ENCODE measurements at places on chromosomes 4 and X.

GRCh38 chrX:13491061-13491460 lies 78.3 kb upstream of the EGFL6 start:
- DNase-seq = no peak

- DNase-seq = no peak
These were observed 118.5 kb upstream of the VCX2 start for GRCh38 chrX:8289523-8289922.

- no peak for DNase-seq
These were observed 193.5 kb downstream of the MAD2L1 start for GRCh38 chr4:119873132-119873531.

DNA sequence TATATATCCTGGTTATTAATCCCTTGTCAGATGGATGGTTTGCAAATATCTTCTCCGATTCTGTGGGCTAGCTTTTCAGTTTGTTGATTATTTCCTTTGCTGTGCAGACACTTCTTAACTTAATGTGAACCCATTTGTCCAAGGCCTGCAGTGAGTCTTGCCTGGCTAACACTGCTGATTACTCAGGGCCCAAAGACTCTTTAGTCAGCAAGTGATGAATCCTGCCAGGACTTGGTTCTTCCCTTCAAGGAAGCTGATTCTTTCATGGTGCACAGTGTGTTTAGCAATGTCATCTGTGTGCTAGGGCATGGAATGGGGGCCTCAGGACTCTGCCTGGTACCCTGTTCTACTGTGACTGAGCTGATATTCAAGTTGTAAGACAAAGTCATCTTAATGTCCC lies 81.8 kb upstream of the TEX13A start:
- DNase-seq = no peak

- no peak for DNase-seq
These were observed 127.9 kb downstream of the TACR3 start for GRCh38 chr4:103591841-103592240.

DNA sequence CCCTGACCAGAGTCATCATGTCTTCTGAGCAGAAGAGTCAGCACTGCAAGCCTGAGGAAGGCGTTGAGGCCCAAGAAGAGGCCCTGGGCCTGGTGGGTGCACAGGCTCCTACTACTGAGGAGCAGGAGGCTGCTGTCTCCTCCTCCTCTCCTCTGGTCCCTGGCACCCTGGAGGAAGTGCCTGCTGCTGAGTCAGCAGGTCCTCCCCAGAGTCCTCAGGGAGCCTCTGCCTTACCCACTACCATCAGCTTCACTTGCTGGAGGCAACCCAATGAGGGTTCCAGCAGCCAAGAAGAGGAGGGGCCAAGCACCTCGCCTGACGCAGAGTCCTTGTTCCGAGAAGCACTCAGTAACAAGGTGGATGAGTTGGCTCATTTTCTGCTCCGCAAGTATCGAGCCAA lies 11.0 kb downstream of the MAGEA4 start:
- no peak for DNase-seq

DNA sequence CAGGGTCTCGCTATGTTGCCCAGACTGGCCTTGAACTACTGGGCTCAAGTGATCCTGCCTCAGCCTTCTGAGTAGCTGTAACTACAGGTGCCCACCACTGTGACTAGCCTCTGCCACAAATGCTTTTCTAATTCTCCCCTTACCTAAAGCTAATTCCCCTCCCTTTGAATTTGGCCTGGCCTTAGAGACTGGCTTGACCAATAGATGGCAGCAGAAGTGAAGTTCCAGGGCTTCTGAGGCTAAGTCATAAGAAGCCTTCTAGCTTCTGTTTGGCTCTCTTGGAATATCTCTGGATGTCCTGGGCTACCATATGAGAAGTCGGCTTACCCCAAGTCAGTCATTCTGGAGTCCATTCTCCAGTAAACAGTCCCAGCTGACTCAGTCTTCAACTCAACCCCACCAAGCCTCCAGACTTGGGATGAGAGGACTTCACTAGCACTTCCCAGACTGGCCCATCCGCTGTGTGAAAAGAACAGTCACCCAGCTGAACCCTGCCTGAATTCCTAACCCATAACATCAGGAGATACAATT lies 61.0 kb downstream of the HPRT1 start:
- peak; percentile 63 for DNase-seq

GRCh38 chrX:19956306-19956705 lies 34.6 kb downstream of the BCLAF3 start:
- no peak for DNase-seq

- no peak for DNase-seq
These were observed 73.1 kb downstream of the AREG start for GRCh38 chr4:74517996-74518395.

- no peak for DNase-seq
These were observed 6.8 kb upstream of the VSIG4 start for GRCh38 chrX:66046612-66047235.

DNA sequence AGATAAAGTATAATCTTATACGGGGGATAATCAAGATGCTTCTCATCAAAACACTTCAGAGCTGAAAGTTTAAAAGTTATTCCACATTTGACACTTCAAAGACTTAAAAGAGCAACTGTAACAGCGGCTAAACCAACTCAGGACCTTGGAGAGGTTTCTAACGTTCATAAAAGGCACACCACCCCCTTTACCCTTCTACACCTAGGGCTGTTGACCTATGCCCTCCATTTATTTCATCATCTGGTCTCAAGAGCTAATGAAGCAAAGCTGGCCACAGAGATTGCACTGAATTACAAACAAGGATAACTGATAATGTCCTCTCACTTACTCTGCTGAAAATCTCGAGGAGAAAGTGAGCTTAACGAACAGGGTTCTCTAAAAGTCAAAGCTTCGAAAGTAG lies 1.1 kb upstream of the RPS6KA6 start:
- peak; percentile 0 for DNase-seq

GRCh38 chr4:48270951-48271473 lies 1.4 kb upstream of the TEC start:
- no peak for DNase-seq

- no peak for DNase-seq
These were observed 329.2 kb upstream of the EPHA5 start for GRCh38 chr4:65999518-65999871.

GRCh38 chr4:52982255-52982945 lies 120.3 kb downstream of the RASL11B start:
- DNase-seq = peak; percentile 89

- no peak for DNase-seq
These were observed 26.6 kb downstream of the PIGG start for GRCh38 chr4:525660-526059.

DNA sequence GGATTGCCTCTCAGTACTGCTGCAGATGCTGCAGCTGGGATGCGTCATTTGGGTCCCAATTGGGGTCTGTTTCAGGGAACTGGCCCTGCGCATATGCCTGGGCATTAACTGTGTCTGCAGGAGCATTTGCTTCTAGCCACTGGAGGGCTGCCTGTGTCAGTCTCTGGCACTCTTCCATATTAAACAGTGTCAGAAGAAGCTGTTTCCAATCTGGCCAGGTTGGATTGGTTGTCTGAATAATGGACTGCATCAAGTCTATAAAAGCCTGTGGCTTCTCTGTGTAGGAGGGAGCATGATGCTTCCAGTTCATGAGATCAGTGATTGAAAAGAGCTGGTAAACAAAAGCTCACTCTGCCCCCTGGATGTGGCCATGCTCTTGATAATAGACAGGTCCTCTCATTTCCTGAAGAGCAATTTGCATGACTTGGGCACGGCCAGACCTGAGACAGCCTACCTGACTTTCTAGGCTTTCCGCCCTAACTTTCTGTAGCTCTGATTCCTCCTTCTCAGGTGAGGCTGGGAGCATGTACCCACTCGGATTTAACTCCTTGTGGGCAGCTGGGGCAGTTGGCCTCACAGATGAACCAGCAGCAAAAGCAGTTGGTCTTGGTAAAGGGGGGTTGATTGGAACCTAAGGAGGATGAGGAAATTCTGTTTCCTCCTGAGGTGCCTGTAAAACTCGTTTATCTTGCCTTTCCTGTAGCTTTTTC lies 29.2 kb downstream of the SULT1E1 start:
- DNase-seq = no peak

DNA sequence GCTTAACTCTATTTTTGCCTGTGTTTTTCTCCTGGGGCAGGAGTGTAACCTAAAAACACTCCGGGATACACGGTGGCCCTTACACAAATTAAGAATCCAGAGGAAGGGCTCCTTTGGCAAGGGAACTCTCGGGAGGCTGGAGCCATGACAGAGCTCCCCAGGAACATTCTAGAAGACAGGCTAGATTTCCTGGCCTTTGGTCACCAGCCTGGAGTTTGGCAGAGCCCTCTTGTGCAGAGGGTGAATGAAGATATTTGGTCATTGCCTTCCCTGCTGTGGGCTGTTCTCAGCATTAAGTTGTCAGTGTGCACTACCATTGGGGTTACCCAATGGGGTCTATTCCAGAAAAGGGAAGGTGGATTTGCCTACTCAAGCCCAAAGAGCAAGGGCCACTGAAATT lies 53.8 kb upstream of the LNX1 start:
- DNase-seq = no peak

GRCh38 chr4:134668237-134668636 lies 466.6 kb upstream of the PABPC4L start:
- DNase-seq = no peak

- DNase-seq = no peak
These were observed 543.8 kb upstream of the CPEB2 start for GRCh38 chr4:14458463-14458862.

GRCh38 chrX:45261005-45261404 lies 60.3 kb upstream of the DIPK2B start:
- DNase-seq = no peak

DNA sequence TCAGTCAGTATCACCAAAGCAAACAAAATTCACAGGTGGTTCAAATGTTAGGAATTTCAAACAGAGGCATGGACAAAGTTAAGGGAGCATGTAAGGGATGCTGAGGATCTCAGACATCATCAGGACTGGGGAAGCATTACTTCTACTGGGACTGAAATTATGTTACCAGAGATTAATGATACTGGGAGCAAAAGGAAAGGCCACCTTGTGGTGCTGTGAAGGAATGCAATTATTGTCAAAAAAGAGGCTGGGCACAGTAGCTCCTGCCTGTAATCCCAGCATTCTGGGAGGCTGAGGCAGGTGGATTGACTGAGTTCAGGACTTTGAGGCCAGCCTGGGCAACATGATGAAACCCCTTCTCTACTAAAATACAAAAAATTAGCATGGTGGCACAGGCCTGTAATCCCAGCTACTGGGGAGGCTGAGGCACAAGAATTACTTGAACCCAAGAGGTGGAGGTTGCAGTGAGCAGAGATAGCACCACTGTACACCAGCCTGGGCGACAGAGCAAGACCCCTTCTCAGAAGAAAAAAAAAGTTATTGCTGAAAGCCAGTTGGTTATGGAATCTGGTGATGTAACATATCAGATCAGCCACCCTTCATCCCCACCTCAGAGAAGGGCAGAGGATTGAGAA lies 954.3 kb downstream of the PCDH7 start:
- DNase-seq = no peak

DNA sequence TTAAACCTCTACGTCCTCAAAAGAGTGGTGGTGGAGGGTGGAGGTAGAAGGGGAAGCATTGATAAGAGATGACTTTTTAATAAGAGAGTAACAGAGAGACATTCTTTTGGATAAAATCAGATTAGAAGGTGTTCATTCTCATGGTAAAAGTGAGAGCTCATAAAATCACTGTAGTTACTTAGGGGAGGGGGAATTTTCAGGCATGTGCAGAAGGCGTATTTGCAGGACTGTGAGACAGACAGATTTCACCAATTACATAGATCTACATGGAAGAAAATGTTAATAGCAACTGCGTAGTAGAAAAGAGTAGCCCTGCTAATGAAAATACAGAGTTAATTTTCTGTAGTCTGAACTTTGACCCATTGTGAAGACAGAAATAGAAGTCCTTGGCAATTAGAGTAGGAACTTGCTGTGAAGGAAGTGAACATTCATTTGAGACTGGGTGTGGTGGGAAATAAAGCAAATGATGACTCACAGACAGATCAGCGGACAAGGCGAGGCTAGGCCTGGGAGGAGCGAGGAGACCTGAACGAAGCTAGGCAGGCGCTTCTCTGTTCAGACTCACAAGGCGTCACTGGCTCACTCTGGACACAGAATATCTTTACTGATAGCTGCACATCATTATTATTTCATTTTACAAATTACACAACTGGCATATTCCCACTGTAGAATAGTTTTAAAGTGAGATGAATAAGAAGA lies 57.2 kb upstream of the FAM9C start:
- DNase-seq = peak; percentile 51

- no peak for DNase-seq
These were observed 3.1 kb downstream of the SRPX2 start for GRCh38 chrX:100647095-100647494.

DNA sequence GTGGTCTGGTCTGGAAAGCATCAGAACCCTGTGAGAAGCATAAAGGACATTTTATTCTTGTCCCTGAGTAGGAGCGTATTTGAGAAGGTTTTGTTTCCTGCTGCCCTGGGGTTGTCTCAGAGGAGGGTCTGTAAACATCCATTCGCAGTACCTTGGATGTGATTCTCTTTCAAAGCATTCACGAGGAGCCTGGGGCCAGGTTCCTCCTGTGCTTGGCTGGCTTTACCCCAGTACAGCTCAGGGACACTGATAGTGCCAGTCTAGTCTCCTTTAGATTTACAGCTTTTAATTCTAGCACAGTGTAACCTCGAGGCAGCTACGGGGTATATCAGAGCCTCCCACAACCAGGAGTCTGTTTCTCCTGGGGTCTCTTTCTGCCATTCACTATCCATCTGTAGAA lies 2.7 kb downstream of the CLRN2 start:
- DNase-seq = peak; percentile 27

DNA sequence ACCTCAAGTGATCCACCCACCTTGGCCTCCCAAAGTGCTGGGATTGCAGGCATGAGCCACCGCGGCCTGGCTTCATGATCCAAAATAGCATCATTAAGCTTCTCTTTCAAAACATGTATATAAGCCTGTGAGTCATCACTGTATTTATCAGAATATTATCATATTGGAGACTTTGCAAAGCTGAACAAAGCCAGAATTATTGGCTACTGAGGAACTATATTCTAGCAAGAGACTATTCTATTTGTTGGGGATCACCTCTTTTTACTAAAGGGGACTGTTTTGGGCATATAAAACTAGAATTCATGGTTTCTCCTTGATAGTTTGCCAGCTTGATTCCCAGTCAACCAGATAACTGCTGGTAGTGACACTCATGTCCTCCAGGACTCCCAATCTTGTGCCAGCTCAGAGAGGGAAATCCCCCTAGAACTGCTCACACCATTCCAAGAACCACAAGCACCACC lies 40.1 kb downstream of the TET2 start:
- DNase-seq = no peak

DNA sequence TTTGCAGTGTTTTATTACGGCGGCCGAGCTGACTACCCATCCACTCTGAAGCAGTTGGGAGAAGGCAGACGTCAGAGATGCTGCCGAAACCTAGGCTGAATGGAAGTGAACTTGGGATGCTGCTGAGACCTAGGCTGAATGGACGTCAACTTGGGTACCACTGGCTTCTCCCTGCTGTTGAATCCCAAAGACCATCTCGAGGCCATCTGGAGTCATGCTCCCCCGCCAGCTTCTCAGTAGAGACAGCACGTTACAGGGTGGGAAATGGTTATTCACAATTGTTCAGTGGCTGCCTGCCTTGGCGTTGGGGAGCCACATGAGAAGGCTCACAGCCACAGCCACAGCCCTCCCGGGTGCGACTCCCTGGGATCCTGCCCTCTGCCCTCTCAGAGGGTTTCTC lies 40.9 kb downstream of the P2RY8 start:
- no peak for DNase-seq

All from cerebellar cortex (tissue), 1 donor.